Ascending aorta (tissue), 2 donors: ENCODE measurements at places on chromosomes 1 and 21. TPM values are rescaled to one million over a fixed set of nuclear protein-coding genes. Genes with fewer than 3 reads are reported as not detected.
A peak's percentile ranks its signal among the peaks of the same experiment; 100 is the strongest.

GRCh38 chr1:157112186-157112867 lies 12.7 kb upstream of the ETV3L start:
- no peaks in the 10 kb centered on the region for H3K4me1 ChIP-seq
- peak; percentile 41 for DNase-seq
- no peak overlapping the region for H3K4me3 ChIP-seq
- no peaks in the 10 kb centered on the region for H3K36me3 ChIP-seq
- no peak overlapping the region for H3K27ac ChIP-seq

DNA sequence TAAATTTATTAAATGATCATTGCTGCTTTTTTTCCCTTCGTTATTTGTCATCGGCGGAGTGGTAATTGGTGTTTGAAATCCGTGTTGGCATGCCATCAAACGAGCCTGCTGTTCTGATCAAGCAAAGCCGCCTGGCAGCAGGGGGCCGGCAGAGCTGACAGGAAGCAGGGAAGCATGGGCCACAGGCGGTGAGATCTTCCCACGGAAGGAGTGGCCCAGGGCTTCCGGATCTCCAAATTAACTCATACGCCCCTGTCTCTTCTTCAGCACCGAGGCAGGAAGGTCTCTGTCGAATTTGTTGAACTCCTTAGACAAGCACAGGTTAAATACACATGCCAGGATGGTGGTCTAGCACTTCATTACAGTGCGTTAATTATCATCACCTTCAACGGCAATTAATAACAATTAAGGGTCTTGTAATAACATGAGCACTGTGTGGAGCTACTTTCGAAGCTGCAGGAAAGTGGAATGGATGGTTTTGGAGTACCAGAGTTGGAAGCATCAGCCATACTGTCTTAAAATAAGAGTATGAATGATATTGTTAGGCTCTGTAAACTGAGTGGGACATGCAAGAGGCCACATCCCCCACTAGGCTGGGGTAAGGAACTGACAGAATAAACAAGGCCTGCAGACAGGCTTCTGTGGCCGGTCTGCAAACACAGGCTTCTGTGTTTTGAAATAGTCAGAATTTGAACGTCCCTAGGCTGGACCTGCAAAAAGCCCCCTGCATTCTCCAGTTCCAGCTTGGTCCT lies 199.4 kb upstream of the DAB1 start:
- no peak overlapping the region for H3K27ac ChIP-seq
- no peaks in the 10 kb centered on the region for H3K27me3 ChIP-seq
- no peak for DNase-seq
- H3K36me3 ChIP-seq = no peaks in the 10 kb centered on the region

The NKAIN1 gene
- not detected for total RNA-seq

The KCNH1 gene
- total RNA-seq = not detected
